Activated naive CD4-positive, alpha-beta T cell treated with anti-CD3 and anti-CD28 coated beads, Interleukin-2, amount 50 U/mL, for 16 hours (primary cell): ENCODE measurements at places on chromosomes 4 and X.

DNA sequence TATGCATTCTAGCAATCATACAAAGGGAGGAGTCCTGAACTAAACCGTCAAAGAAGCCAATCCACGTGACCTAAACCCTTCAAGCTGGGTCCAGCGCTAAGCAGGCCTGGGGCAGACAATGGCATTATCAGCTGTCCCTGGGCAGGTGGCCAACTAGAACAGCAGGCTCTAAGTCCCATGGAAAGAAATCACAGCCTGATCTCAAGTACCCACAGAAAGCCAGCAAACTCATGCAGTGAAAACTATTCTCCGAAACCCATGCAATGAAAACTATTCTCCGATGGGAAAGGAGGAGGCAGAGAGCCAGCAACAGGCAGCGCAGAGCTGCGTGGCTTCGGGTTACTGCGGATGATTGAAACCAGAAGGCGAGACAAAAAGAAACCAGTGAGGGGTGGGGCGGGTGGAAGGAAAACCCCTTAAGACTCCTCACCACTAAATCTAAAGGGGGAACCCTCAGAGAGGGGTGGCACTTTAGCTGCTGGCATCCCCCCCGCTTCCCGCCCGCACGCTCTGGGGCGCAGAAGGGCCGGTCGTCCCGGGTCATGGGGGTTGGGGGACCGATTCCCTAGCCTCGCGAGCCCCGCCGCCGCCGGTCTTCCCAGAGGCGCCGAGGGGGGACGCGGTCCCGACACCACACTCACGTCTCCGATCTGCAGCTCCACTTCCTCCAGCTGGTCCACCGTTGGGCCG lies 567 bp downstream of the C4orf46 start:
- DNase-seq = peak; percentile 68

GRCh38 chr4:142817442-142817841 lies 28.7 kb downstream of the INPP4B start:
- DNase-seq = peak; percentile 33

DNA sequence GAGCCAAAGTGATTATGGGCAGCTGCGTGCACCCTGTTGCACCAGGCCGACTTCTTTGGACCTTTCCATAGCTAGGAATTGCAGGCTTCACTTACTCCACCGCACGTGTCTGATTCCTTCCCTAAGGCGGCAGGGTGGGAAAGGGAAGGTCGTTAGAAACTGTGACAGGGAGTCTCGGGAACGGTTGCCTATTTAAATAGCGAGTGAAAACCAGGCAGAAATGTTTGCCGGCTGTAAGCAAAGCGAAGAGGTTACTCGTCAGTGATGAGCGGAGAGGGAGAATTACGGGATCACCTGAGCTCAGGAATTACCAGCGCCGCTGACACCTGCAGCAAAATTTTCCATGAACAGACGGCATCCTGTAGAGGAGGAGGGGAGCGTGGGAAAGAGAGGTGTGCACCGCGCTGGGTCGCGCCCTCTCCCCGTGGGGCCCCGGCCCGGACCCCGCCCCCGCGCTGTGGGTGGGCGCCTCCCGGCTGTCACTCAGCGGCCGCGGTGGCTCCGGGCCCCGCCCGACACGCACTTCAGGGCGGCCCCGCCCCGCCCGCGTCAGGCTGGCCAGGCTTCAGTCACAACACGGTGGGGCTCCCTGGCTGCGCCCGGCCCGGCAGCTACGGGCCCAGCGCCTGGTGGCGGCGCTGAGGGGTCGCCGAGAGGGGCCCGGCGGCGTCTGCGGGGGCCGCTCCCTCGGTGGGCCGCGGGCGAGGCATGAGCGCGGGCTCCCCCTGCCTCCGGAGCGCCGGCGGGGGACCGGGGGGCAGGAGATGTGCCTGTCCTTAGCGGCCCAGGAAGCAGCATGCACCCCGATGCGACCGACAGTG lies at the start of gene SNX25:
TSS of gene SNX25 (plus strand) at position 568 of the 821 bp plus-strand sequence. CDS start at position 797, 229 bp downstream.
- peak; percentile 92 for DNase-seq

DNA sequence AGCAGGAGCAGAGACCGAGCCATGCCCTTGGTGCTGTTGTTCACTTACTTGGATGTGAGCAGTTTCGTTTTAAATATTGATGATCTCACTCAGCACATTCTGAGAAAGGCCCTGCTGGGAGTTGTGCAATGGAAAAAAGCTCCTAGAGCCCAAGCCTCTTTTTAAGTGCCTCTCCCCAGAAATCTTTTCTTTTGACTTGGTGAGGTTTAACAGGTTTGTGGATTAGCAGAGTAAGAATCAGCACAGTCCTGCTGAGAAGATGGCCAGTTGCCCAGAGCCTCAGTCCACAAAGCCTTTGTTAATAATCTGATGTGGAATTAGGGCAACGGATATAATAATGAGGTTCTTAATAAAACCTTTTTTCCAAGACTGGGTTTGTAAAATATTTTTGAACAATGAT lies 157.5 kb upstream of the ATP6AP2 start:
- DNase-seq = no peak

GRCh38 chrX:79107891-79108718 lies 36.4 kb upstream of the GPR174 start:
- DNase-seq = no peak
